ENCODE measurements at places on chromosomes 3 and 15. TPM values are rescaled to one million over a fixed set of nuclear protein-coding genes. Genes with fewer than 3 reads are reported as not detected.

The KCNMB3 gene
- total RNA-seq = 2.2 TPM

DNA sequence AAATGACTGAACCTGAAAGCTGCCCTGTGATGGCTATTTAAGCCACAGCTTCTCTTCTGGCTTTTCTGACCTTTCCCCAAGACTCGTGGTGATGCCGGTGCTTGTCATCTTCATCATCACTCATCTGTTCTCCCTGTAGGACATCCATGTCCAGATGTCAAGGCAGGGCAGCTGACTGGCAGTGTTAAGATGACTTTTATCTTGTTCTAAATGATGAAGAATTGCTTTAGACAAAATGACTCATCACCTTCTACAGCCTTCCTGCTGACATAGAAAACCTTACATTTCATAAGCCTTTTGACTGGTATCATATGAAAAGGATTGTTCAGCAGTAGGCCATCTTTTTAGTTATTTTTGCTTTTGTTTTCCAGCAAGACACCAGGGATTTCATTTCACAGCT, 67.0 kb upstream of the GPR149 start:
- H3K4me3 ChIP-seq = no peak overlapping the region
- no peaks in the 10 kb centered on the region for H3K36me3 ChIP-seq
- no peak overlapping the region for H3K27ac ChIP-seq
- no peaks in the 10 kb centered on the region for H3K27me3 ChIP-seq
- H3K4me1 ChIP-seq = no peaks in the 10 kb centered on the region

GRCh38 chr3:115968871-115969270, 345.6 kb downstream of the GAP43 start:
- no peaks in the 10 kb centered on the region for H3K36me3 ChIP-seq
- H3K27ac ChIP-seq = no peak overlapping the region
- no peaks in the 10 kb centered on the region for H3K4me1 ChIP-seq
- H3K27me3 ChIP-seq = no peaks in the 10 kb centered on the region
- no peak overlapping the region for H3K4me3 ChIP-seq

- peaks cover 24% of the 10 kb centered on the region for H3K27me3 ChIP-seq
- no peak for DNase-seq
- H3K4me3 ChIP-seq = peak overlapping the region; percentile 85
- peaks cover 5% of the 10 kb centered on the region for H3K36me3 ChIP-seq
Observed at GRCh38 chr15:83205725-83206324, 1.8 kb downstream of the HDGFL3 start.

DNA sequence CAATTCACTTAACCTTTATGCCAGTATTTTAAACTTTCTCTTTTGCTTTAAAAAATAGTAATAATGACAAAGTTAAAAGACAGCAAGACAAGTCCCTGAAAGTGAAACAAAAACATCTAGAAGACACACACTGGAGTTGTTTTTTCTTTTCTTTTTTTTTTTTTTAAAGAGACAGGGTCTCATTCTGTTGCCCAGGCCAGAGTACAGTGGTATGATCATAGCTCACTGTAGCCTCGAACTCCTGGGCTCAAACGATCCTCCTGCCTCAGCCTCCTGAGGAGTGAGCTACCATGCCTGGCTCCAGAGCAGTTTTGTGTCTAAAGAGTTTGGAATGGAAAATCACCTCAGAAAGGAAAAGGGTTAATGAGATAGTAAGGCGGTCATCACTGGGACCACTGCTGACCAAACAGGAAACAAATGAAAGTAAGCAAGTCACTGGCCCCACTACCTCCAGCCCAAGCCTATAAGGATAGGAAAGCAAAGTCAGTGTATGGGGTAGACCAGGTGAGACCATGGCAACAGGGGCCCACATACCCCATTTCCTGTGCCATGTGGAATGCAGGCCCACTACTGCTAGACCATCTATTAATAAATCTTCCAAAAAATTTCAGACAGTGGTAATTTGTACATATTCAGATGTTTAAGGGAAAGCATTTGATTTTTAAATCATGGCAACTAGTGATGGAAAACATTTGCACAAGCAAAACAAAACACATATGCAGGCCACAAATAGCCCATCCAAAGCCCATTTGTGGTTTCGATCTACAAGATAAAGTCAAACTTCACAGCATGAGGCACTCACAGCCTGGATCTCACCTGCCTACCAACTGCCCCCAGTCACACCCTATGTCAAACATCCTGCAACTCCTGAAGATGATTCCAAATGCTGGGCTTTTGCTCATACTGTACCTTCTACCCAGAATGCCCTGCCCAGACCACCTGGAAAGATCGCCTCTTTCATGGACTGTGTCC, 62.6 kb downstream of the OSBPL10 start:
- H3K36me3 ChIP-seq = peaks cover 15% of the 10 kb centered on the region
- H3K4me3 ChIP-seq = peak overlapping the region; percentile 76
- H3K27me3 ChIP-seq = no peaks in the 10 kb centered on the region
- no peak for DNase-seq
- peaks cover 13% of the 10 kb centered on the region for H3K4me1 ChIP-seq

DNA sequence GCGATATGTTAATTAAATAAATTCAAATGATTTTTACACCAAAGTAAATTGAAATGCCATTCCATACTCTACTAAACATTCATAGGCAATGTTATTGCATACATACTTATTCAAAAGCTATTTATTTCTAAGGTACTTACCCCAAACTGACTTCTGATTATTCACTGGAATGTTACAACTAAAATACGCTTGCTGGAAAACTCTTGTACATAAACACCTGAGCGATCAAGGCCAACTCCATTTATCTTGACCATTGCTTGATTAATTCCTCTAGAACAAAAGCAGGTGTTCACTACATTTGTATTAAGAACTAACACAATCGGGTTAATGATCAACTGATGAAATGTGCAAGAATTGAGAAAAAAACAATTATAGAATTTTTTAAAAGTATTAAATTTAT, at the start of gene SERPINI2:
Gene SERPINI2 (minus strand): TSS at position 180 of the 400 bp plus-strand sequence. CDS start 2,208 bp downstream, outside the sequence.
- no peak within 1 kb of the TSS for H3K27ac ChIP-seq
- no peak for DNase-seq
- no peaks in the 10 kb centered on the region for H3K27me3 ChIP-seq

DNA sequence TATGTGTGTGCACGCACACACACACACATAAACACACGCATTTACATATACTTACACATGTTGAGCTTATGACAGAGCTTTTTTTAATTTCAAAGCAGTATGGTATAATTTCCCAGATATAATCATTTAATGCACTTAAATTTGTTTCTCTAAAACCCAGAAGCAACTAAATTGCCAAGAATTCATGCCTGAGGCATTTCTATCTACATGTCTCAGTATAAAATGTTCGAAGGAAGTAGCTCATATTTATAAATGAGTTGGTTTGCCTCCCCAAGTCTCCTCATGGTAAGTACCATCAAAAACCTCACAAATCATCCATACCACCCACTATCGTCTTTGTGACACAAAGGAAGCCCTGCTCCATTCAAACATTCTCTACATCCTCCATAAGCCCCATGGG, 130.6 kb downstream of the RPL22L1 start:
- H3K27me3 ChIP-seq = peaks cover 14% of the 10 kb centered on the region
- no peaks in the 10 kb centered on the region for H3K36me3 ChIP-seq
- DNase-seq = no peak
- H3K27ac ChIP-seq = no peak overlapping the region

DNA sequence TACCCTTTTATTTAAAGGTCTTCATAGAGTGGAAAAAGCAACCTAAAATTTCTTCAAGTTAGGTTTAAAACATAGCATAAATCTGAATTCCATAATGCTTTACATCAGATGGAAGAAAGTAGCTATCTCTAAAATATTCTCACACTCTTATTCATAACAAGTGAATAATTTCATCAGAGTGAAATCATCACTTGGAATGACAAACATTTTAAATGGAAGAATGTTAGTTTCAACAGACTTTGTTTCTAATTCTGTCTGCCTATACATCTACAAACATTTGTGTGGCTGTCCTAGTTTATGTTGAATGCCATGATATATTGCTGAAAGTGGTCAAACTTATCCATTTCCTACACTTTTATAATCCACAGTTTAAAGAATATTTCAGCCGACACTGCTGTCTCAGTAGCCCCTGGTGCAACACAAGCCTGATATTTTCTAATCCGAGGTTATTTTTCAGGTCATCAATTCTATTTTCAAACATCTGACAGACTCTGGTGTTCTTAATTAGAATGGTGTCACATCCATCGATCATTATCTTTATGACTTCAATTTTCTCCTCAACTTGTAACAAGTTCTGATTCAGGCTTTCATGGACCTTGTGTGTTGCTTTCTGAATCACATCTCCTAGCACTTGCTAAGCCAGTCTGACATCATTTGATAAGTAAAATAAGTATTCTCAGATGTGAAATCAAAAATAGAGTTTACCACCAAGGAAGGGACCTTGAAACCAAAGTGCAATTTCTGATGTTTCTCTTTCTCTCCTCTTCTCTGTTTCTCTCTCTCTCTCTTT, 17.1 kb upstream of the CNTN3 start:
- H3K4me3 ChIP-seq = no peak overlapping the region
- no peaks in the 10 kb centered on the region for H3K4me1 ChIP-seq
- no peak overlapping the region for H3K27ac ChIP-seq
- no peak for DNase-seq
- no peaks in the 10 kb centered on the region for H3K36me3 ChIP-seq

DNA sequence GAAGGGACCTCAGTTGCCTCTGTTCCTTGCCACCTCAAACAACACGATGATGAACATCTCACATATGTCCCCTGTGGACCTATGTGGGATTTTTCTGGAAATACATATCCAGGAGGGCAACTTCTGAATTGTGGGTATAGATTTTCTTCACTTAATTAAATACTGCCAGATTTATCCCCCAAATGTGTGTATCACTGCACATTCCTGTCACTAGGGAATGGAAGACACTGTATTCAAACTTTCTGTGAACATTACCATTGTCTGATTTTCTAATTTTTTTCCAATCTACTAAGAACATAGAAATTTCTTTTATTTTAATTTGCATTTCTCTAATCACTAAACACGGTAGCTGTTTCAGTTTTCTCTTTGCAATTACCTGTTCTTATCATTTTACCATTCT, 102.0 kb upstream of the MRPS22 start:
- H3K4me1 ChIP-seq = no peaks in the 10 kb centered on the region
- H3K4me3 ChIP-seq = no peak overlapping the region
- no peaks in the 10 kb centered on the region for H3K36me3 ChIP-seq
- H3K27ac ChIP-seq = no peak overlapping the region
- no peak for DNase-seq

- H3K4me3 ChIP-seq = no peak overlapping the region
- no peak overlapping the region for H3K27ac ChIP-seq
- H3K36me3 ChIP-seq = no peaks in the 10 kb centered on the region
- no peaks in the 10 kb centered on the region for H3K27me3 ChIP-seq
- H3K4me1 ChIP-seq = no peaks in the 10 kb centered on the region
Observed at GRCh38 chr3:65992106-65992505, 46.6 kb downstream of the MAGI1 start.

DNA sequence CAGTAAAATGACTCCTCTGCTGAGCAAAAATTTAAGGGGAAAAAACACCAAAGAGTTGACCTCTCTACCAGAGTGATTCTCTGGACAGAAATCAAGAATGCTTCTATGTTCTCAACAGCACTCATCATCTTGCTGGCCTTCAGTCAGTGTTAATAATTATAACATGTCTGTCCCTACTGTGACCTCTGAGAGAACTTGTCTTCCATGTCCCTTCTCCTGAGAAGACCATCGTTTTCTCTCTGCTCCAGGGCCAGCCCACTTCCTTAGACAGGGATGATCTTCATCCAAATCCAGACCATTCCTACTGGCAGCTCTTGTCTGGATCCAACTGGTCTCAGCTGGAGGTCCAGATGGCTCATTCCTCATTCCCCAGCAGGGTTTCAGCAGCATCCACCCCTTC, 139.0 kb upstream of the NECTIN3 start:
- no peaks in the 10 kb centered on the region for H3K36me3 ChIP-seq
- no peak for DNase-seq
- peaks cover 2% of the 10 kb centered on the region for H3K27me3 ChIP-seq
- no peak overlapping the region for H3K4me3 ChIP-seq

DNA sequence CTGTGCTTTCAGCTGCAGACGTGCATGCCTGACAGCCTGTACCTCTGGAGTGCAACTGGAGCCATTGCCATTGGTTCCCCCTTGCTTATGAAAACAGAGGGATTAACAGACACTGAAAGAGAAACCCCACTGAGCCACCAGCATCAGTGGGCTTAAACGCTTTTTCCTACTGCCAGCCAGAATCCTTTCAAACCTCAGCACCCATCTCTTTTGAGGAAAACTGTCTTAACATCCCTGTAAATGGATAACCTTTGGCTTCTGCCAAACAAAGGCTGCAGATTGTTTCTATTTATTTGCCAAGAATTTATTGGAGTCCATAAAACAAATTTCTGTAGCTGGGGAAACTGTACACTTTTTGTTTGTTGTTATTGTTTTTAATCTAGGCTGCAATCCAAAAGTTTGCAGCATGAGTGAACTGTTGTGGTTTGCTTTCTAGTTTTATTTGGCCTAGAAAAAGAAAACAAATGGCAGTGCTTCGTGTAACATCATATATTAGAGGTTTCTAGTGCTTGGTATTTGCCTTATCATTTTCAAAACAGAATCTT, 369.2 kb upstream of the IL12A start:
- no peaks in the 10 kb centered on the region for H3K27me3 ChIP-seq
- H3K36me3 ChIP-seq = no peaks in the 10 kb centered on the region
- no peaks in the 10 kb centered on the region for H3K4me1 ChIP-seq
- DNase-seq = no peak
- H3K27ac ChIP-seq = no peak overlapping the region

DNA sequence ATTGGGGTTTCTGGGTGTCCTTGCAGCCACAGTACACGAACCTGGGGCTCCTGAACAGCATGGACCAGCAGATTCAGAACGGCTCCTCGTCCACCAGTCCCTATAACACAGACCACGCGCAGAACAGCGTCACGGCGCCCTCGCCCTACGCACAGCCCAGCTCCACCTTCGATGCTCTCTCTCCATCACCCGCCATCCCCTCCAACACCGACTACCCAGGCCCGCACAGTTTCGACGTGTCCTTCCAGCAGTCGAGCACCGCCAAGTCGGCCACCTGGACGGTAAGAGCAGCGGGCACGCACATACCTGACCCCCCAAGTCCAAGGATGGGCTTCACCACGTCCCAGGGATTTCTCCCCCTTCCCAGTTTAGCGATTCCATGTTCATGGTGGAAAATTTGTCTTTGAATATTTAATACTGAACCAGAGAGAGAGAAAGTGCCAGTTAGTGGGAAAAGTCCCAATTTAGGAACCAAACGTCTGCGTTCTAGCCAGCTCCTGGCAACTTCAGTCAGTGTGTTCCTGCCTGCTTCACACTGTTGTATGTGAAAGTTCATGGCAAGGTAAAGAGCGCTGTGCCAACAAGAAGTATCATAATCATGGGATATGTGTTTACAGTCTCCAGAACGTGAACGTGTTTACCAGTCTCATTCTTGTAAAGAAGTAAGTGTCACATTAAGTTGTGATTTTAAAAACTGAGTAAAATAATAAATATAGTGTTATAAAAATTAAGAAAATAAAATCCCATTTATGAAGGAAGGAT, 177.2 kb downstream of the TP63 start:
- H3K27ac ChIP-seq = no peak overlapping the region
- no peaks in the 10 kb centered on the region for H3K4me1 ChIP-seq
- no peak overlapping the region for H3K4me3 ChIP-seq

DNA sequence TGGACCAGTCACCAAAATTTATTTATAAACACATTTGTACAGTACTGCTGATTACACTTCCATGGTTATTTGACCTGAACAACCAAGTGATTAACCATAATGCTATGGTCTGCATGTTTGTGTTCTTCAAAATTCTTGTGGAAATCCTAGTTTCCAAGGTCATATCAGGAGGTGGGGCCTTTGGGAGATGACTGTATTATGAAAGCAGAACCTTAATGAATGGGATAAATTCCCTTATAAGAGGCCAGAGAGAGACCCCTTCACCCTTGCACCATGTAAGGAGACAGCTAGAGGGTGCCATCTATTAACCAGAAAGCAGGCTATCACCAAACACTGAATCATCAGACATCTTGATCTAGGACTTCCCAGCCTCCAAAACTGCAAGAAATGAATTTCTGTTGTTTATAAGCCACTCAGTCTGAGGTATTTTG, 1.9 kb downstream of the SCAPER start:
- H3K27me3 ChIP-seq = no peaks in the 10 kb centered on the region
- peaks cover 30% of the 10 kb centered on the region for H3K4me1 ChIP-seq
- peaks cover 18% of the 10 kb centered on the region for H3K36me3 ChIP-seq
